ENCODE measurements at places on chromosomes 12 and 14.

GRCh38 chr14:74952697-74953484 is 2.5 kb downstream of the PGF start:
- DNase-seq = no peak

DNA sequence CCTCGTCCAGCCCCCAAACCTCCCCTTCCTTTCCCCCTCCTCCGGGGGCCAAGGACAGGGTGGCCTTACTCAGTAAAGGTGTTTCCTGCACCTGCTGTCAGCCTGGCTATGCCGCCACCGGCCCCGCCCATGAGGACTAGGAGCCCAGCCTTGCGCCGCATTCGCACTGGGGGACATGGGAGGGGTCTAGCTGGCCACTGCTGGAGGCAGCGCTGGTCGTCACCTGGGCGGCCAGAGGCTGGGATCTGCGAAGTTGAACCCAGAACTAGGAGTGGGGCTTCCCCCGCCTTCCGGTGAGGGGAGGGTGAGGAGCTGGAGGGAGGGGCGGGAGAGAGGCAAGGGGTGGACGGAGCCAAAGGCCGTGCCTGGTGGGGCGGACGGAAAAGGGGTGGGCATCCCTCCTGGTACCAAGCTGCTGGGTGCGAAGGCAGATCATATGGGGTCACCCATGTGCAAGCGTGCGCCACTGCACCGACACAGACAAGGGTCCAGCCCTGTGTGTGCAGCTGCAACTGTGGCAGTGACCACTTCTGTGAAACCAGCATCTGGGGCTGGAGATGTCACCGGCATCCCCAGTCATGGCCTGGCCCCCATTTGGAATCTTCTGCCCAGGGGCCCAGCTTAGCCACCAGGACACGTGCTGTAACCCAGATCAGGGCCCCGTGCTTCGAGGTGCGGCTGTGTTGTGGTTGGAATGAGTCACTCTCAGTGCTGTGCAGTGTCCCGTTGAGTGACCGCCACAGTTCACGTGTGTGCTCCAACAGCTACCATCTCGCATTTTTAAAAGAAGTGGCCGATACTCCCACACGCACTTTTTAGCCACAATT is 8.5 kb downstream of the AMN start:
- no peak for DNase-seq

DNA sequence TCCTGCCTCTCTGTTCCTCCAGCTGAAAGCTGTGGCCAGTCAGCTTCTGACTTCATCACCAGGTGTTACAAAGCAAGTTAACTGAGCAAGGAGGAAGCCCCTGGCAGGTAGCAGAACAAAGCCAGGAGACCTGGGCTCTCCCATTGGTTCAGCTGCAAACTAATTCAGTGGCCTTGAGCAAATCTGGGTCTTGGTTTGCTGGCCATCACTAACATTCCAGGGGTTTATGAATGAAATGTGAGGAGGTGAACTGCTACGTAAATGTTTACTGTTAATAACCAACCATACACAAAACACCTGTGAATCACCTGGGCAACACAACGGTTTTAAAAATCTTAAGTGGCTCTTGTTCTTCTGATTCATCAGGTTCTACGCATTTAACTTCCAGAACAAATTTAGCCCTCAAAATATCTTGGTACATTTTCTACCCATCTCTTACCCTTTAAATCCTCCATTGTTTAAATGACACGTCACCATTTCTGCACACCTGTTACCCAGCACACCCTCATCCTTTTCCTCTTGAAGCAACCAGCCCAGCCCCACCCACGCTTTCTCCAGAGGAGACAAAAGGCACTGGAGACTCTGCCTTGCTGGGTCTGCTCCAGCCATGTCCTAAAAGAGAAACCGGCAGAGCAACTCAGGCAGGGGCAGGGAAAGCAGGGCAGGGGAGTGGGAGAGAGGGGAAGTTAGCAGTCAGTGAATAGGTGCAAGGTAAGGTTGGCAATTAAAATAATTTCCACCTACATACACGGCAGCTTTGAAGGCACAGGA is 49.3 kb upstream of the TSPAN11 start:
- no peak for DNase-seq

- DNase-seq = no peak
Observed at GRCh38 chr14:53979113-53979681, 22.6 kb upstream of the BMP4 start.

DNA sequence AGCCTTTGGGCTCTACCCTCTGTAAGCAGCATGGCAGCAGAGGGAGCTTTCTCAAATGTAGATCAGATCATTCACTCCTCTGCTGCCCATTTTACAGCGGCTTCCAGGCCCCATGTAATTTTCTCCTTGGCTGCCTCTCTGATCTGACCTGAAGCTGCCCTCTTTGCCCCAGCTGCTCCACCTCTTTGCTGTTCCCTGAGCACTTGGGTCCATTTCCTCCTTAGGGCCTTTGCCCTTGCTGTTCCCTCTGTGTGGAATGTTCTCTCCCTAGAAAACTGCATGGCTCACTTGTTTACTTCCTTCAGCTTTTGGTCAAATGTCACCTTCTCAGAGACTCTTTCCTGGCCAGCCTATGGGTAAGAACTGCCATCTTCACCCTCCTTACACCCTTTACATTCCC is 37.2 kb downstream of the SMOC1 start:
- no peak for DNase-seq

- no peak for DNase-seq
Observed at GRCh38 chr14:100203962-100204834, 34.7 kb upstream of the YY1 start.

DNA sequence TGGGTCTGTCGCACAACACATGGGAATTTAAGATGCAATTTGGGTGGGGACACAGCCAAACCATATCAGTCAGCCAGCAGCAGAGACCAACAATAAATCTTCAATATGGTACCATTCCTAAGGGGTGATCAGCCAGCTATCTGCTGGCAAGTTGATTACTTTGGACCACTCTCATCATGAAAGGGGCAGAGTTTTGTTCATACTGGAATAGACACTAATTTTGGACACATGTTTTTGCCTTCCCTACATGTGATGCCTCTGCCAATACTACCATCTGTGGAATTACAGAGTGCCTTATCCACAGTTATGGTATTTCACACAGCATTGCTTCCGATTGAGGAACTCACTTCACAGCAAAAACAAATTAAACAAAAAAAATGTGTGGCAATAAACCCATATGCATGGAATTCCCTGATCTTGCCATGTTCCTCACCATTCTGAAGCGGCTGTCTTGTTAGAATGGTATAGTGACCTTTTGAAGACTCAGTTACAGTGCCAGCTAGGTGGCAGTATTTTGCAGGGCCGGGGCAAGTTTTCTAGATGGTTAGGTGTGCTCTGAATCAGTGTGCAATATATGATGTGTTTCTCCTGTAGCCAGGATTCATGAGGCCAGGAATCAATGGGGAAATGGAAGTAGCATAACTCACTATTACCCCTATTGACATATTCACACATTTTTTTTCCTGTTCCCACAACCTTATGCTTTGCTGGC is 179.0 kb upstream of the IGF1 start:
- no peak for DNase-seq

- no peak for DNase-seq
Observed at GRCh38 chr14:21241218-21241819, 27.9 kb downstream of the HNRNPC start.

DNA sequence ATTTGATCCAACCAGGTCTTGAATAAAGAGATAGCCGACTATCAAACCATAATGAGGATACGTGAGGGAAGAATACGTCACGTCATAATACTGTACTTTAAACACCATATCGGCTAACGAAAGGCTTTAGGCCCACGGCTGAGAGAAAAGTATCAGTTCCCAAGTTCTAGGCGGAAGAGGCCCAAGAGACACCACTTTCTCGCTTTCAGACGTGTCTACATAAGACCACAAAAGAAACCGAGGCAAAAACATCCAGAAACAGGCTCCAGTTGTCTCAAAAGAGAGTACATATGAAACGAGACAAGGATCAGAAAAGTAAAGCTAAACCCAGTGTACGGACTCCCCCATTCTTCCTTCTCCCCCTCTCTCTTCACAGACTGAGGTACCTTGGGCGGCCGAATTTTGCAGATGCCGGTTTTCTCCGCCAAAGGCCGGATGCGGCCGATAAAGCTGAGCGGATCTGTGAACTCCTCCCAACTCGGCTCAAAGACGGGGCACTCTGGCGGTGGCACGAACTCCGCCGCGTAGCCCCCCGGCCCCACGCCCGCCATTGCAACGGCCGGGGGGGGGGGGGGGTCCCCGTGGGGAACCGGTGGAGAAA is 479 bp downstream of the KDM5A start:
- DNase-seq = peak; percentile 62

DNA sequence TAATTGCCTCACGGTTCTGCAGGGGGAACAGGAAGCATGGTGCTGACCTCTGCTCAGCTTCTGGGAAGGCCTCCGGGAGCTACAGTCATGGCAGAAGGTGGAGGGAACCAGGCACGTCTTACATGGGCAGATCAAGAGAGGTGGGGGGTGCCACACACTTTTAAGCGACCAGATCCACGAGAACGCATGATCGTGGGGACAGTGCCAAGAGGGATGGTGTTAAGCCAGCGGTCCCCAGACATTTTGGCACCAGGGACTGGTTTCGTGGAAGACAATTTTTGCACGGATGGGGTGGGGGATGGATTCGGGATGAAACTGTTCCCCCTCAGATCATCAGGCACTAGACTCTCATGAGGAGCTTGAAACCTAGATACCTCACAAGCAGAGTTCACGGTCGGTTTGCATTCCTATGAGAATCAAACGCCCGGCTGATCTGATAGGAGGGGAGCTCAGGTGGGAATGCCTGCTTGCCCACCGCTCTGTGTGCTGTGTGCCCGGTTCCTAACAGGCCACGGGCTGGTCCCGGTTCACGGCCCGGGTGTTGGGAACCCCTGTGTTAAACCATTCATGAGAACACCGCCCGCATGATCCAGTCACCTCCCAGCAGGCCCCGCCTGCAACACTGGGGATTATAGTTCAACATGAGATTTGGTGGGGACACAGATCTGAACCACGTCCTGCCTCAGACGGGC is 96.9 kb downstream of the ADGRD1 start:
- no peak for DNase-seq

GRCh38 chr12:48512855-48513254 is 12.6 kb upstream of the OR8S1 start:
- peak; percentile 4 for DNase-seq

- DNase-seq = no peak
Observed at GRCh38 chr12:91983935-91984334, 161.7 kb downstream of the BTG1 start.

- DNase-seq = no peak
Observed at GRCh38 chr14:94557327-94557726, 3.9 kb upstream of the SERPINA4 start.

DNA sequence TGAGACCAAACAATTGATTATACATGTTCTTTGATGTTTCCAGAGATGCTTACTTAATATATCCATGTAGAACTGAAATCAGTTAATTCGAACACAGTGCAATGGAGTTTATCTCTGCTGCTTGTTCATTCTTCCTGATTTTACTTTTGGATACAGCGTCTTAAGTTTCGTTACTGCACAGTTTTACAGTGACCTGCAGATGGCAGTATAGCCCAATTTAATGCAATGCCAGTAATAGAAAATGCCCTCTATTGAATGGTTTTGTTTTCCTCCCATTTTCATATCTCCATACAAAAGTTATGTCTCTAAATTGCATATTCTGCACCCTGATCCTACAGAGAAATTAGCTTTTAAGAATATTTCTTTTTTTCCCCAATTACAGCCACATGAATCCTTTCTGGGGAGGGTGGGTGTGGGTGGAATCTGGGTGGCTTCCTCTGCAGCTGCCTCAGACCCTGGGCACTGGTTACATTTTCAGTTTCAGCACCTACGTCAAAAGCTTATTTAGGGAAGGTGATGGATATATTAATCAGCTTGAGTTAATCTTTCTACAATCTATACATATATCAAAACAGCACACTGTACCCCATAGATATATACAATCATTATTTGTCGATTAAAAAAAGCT is 101.1 kb upstream of the DCD start:
- peak; percentile 30 for DNase-seq

- DNase-seq = no peak
Observed at GRCh38 chr12:44875417-44875953, 630 bp downstream of the NELL2 start.

DNA sequence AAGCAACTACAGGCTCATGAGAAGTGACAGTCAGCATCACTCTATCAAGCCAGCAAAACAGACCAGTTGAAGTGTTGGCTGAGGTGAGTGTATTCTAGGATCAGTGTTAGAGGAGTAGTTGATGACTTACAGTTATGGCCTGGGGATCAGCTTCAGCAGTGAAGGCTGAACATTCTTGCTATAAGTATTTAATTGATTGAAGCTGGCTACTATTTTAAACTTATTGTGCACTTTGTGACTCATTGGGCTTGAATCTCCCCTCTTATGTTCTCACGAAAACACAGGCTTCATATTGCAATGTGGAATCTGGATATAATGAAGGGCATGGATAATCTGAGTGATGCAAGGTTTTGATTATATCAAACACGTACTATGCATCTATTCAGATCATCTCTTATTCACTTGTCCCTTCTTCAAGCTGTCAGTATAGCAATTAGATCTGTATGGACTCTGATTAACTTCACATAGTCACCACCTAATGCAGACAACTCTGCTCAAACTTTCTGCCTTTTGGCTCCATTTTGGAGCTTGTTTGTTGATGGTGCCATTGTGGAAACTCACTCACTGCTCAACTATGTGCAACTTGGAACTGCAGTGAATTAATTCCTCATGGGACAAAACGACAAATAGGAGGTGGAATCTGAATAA is 309.2 kb downstream of the SLC16A7 start:
- no peak for DNase-seq

DNA sequence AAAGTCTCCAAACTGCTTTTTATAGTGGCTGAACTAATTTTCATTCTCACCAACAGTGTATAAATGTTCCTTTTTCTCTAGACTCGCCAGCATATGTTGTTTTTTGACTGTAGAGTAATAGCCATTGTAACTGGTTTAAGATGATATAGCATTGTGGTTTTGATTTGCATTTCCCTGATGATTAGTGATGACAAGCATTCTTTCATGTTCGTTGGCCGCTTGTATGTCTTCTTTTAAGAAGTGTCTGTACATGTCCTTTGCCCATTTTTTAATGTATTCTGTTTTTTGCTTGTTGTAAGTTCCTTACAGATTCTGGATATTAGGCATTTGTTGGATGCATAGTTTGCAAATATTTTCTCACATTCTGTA is 404.9 kb downstream of the FLRT2 start:
- DNase-seq = no peak

- no peak for DNase-seq
Observed at GRCh38 chr14:57244106-57244505, 24.6 kb downstream of the EXOC5 start.

DNA sequence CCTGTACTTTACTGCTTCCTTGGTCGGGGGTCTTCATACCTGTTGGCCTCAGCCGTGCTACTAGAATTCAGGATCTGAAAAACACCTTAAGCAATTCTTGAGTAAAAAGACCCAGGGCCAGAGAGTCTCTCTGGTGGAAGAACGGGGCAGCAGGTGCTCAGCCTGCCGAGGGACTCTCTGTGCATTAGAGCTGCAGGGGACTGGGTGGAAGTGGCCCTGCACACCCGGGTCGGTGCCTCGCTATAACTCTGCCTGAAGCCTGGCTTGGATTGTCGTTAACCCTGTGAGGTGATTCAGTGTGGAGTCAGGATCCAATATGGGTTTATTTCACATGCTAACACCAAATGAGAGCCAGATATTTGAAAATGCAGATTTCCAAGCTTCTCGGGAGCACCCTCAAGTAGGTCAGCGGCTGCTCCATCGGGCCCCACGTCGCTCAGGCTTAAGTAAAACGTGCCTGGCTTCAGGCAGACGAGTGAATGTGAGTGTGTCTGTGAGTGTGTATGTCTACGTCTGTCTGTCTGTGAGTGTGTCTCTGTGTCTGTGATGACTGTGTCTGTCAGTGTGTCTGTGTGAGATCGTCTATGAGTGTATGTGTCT is 35.1 kb upstream of the C14orf180 start:
- DNase-seq = no peak

All from stimulated activated naive CD8-positive, alpha-beta T cell treated with anti-CD3 and anti-CD28 coated beads, Interleukin-15, amount 100 ng/mL, for 72 hours (primary cell).